ENCODE measurements at places on chromosomes 1 and 21.

DNA sequence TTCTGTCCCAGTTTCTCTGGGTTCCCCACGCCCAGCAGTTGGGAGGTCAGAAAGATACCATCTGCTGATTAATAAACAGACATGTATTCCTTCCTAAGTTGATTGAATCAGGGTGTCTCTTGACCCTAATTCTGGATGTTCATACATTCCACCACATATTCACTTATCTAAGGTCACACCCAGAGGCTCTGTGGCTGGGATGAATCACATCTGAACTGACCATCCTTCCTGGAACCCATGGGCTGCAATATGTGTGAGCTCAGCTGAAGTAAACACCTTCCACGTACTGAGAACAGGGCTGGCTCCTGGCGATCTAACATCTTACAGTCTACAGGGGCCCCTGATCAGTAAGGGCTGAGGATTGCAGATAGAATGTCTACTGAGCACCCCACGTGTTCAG, 20.5 kb upstream of the TRABD2B start:
- DNase-seq: peak; percentile 68

DNA sequence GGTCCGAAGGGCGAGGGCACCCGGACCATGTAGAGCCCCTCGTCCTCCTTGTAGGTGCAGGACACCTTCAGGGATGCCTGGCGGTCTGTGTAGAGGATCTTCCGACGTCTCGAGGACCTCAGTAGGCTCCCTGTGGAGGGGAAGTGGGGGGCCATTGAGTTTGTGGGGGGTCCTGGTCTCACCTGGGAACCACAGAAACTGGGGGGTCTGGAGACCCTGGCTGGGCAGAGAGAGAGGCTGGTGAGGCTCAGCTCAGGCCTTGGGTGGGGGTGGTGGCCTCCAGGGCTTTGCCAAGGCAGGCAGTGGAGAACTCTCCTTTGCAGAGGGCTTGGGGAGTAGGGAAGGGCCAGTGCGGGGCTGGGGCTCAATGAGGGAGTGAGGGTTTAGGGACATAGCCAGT, 19.0 kb downstream of the MYOM3 start:
- no peak for DNase-seq

- DNase-seq: no peak
Observed at GRCh38 chr1:98387701-98388100, 273.8 kb upstream of the SNX7 start.

DNA sequence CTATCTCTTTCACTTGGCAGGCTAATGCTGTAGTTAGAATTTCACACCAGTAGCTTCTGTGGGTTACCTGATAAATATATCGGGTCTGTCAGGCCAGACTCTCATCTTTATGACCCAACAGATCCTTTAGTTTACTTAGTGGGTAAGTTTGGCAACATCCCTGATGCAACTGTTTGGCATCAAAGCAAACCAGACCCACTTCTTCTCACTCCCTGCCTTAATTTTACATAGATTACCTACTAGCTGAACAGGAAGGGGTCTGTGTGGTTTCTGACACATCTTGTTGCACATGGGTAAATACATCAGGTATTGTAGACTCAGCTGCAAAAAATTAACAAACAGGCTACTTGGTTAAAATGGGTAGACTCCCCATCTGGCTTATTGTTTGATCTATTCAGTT, 3.2 kb upstream of the GUK1 start:
- DNase-seq: peak; percentile 11

GRCh38 chr1:118461154-118461553, 276.1 kb upstream of the SPAG17 start:
- peak; percentile 2 for DNase-seq

DNA sequence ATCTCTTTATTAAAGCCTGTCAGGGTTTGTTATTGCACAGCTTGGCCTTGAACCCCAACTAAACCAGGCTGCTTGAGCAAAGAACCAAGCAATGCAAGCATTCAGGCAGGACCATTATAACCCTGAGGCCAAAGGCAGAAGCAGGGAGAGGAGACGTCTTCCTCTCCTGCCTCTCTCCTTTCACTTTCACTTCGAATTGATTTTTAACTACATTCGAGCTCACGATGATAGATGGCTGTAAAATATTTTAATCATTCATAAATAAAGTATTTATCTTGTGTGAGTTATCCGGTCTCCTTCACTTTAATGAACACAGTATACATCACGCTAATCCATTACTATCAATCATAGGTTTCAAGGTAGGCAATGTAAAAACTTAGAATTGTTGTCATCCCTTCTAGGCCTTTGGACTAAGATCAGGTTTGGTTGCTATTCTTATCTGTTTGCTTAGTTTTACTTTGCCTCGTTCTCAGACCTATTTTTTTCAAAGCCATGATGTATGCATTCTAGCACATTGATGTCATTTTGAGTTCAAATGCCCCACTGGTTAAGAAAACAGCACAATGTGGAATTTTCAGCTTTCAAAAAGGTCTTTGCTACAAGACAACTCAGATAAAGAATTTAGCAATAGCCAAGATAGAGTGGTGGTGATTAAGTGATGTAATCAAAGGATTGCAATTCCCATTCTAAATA, 480.2 kb upstream of the RUNX1 start:
- peak; percentile 32 for DNase-seq

- DNase-seq: no peak
Observed at GRCh38 chr1:198676253-198676652, 37.4 kb downstream of the PTPRC start.

GRCh38 chr1:44576456-44577150, 97.7 kb downstream of the TMEM53 start:
- no peak for DNase-seq

DNA sequence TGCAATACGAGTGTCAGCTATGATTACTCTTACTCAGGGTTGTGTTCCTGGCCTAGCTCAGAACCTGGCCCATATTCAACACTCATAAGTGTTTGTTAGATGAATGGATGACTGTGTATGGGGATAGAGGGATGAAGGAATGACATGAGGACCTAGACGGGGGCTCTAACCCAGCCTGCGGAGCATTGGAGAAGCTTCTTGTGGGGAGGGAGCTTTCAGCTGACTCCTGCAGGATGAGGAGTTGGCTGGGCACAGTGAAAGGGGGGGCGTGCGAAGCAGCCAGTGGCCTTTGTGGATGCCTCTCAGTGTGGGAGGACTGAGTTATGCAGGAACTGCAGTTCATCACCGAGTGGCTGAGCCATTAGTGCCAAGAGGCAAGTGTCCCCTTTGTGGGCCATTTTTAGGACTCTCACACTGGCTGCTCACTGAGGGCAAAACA, 1.2 kb upstream of the EXTL1 start:
- no peak for DNase-seq

GRCh38 chr21:46178961-46179360, 5.3 kb downstream of the SPATC1L start:
- DNase-seq: no peak

- no peak for DNase-seq
Observed at GRCh38 chr1:19375631-19376400, 63.7 kb downstream of the SLC66A1 start.

- DNase-seq: no peak
Observed at GRCh38 chr1:196858811-196859210, 29.0 kb upstream of the CFHR4 start.

GRCh38 chr1:101282314-101283038, 45.7 kb downstream of the S1PR1 start:
- DNase-seq: no peak

- DNase-seq: peak; percentile 12
Observed at GRCh38 chr1:229164836-229165735, 105.8 kb upstream of the RAB4A start.

GRCh38 chr1:228837032-228837431, 101.8 kb downstream of the RHOU start:
- no peak for DNase-seq

DNA sequence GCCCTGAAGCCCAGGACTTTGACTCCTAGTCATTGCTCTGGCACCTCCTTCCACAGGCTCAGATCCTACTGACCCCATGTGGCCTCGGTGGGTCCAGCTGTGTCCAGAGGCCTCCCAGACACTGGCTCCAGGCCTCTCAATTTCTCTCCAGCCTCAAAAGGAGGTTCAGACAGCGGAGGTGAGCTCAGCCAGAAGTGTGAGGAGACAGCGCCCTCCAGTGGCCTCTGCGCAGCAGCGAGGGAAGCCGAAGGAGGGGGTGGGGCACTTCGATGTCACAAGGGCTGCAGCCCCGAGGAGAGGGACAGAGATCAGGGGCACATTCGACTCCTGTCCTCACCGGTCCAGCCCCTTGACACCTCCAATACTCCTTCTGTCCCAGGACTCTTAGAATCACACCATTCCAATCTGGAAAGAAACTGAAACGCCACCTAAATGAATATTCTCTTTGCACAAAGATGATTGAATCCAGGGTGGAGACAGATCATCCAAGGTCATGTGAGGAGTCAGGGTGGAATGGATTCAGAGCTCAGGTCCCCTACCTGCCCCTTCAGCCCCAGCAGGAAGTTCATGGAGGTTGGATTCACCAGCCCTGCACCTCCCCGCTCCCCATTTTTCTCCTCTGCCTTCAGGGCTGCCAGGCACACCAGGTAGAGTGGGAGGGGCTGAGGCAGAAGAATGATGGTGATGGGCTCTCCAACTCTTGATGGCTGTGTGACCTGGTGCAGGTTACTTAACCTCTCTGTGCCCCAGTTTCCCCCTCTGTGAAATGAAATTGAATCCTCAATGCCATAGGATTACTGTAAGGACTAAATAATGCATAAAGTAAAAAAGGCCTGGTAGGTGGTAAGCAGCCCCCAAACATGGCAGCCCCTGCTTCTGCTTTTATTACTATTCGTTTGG, 34.8 kb upstream of the ZBTB40 start:
- DNase-seq: peak; percentile 34

- DNase-seq: peak; percentile 92
Observed at GRCh38 chr1:218479436-218480115, 134.4 kb downstream of the TGFB2 start.

- DNase-seq: peak; percentile 87
Observed at GRCh38 chr1:97145321-97145956, 423.9 kb downstream of the PTBP2 start.

- DNase-seq: no peak
Observed at GRCh38 chr1:100730130-100730529, 10.6 kb downstream of the VCAM1 start.

- no peak for DNase-seq
Observed at GRCh38 chr1:9621032-9621431, 30.5 kb upstream of the PIK3CD start.

GRCh38 chr1:89603651-89604413, 29.1 kb upstream of the LRRC8C start:
- DNase-seq: peak; percentile 56

DNA sequence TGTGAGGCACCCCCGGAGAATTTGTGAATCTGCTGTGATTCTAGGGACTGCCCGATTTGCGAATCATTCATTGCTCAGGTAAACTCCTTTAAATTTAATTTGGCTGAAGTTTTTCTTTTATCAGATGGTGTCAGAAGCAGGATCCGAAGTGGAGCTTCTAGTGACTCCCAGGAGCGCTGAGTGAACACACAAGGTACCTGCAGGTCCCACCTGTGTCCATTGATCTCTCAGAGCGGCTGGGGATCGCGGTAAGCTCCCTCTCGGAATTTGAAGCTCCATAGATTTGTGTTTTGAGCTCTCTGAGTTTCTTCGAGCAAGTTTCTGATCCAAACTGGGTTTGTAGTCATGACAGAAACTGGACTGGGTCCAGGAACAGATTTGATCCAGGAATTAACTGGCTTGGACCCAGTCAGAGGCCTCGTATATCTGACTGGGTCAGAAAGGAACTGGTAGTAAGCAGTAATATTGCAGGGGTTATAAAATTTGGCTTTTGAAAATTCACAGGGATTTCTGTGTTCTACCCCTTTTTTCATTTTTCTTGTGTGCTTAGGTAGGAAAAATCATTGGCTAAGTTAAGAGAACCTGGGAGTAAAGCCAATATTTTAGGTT, 56.2 kb upstream of the EDEM3 start:
- no peak for DNase-seq

DNA sequence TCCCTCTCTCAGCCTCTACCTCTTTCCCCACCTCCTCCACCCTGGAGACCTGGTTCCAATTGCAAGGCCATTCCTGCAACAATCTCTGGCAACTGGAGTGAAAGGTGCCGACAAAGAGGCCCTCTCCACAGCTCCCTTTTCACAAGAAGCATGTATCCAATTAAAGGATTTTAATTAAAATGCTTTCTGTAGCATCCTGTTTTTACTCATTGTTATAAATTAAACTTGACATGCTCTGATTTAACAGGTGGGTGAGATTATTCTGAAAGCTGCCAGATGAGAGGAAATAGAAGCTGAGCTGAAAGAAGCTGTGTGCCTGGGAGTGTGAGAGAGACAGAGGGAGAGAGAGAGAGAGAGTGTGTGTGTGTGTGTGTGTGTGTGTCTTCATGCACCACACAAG, 160.5 kb downstream of the TBX15 start:
- no peak for DNase-seq

- DNase-seq: peak; percentile 42
Observed at GRCh38 chr1:44947063-44947773, 39.2 kb downstream of the EIF2B3 start.

GRCh38 chr1:151311589-151312331, 15.5 kb downstream of the PI4KB start:
- DNase-seq: peak; percentile 99

GRCh38 chr1:98099501-98099900, 178.7 kb upstream of the DPYD start:
- DNase-seq: peak; percentile 43

DNA sequence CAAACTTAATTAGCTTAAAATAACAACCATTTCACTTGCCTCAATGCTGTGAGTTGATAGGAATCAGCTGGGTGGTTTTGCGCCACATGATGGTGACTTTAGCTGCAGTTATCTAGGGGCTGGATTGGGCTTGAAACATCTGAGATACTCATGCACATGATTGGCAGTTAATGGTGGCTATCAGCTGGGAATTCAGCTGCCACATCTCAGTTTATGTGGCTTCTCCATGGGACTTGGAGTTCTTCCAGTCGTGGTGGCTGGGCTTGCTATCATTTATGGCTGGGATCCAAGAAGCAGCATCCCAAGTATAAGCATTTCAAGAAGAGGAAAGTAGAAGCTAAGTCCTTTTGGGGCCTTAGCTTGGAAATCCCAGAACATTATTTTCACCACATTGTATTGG, 36.4 kb downstream of the PDC start:
- DNase-seq: no peak

GRCh38 chr1:228163776-228164519, 1.7 kb upstream of the IBA57 start:
- no peak for DNase-seq

All from renal cortical epithelial cell (primary cell).